Bone marrow (tissue), 2 donors: ENCODE measurements at places on chromosomes 4 and X.

DNA sequence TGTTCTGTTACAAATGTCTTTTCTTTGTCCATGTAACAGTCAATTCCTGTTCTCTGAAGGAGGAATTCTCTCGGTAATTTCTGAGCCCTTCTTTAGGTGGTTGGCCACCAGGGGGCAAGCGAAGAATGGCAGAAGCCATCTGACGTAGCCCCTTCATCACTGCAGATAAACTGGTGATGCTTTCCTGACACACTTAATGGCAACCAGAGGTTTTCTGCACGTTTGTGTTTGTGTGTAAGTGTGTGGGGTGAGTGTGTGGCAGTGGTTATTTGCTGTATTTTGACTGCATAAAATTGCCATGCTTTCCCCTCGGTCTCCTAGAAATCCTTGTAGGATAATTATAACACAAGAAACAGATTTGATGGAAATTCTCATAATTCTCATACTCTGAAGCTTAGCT lies 64.8 kb upstream of the STOX2 start:
- peak; percentile 6 for DNase-seq

- no peak for DNase-seq
These were observed 178.0 kb upstream of the ANKRD50 start for GRCh38 chr4:124890522-124890921.

DNA sequence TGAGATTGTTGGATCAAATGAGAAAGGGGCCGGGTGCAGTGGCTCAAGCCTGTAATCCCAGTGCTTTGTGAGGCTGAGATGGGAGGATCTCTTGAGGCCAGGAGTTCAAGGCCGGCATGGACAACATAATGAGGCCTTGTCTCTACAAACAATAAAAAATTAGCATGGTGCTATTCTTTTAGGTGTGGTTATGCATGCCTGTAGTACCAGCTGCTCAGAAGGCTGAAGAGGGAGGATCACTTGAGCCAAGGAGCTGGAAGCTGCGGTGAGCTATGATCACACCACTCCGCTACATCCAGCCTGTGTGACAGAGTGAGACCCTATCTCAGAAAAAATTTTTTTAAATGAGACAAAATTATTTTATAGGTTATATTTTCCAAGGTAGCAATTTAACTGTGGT lies 49.7 kb upstream of the TMEM150C start:
- no peak for DNase-seq

DNA sequence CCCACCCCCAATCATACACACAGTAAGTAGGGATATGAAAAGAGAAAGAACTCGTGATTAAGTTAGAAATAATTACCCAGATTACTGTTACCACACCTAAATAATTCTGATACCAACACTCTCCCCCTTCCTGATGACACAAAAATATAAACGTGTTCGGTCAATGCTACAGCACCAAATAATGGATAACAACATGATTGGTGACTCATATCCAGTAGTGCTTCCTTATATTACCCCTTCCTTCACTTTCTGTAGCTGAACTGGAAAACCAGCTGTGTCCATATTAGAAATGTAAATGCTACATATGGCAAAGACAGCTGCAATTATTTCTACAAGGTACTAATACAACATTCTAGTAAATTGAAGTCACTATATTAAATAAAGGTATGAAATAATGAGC lies 20.8 kb downstream of the EIF4E start:
- no peak for DNase-seq

DNA sequence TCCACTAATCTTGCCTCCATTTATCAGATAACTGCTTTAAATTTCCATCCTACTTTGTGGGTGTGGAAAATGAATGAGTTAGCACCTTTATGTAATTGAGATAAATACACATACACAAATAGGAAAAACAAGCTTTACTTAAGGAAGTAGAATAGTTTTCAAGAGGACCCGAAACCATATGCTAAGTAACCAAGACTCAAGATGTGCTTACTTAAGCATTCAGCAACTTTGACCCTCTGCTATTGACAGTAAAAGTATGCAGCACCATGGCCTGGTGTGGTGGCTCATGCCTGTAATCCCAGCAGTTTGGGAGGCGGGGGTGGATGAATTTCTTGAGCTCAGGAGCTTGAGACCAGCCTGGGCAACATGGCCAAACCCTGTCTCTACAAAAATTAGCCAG lies 29.9 kb downstream of the RNF175 start:
- DNase-seq = no peak

DNA sequence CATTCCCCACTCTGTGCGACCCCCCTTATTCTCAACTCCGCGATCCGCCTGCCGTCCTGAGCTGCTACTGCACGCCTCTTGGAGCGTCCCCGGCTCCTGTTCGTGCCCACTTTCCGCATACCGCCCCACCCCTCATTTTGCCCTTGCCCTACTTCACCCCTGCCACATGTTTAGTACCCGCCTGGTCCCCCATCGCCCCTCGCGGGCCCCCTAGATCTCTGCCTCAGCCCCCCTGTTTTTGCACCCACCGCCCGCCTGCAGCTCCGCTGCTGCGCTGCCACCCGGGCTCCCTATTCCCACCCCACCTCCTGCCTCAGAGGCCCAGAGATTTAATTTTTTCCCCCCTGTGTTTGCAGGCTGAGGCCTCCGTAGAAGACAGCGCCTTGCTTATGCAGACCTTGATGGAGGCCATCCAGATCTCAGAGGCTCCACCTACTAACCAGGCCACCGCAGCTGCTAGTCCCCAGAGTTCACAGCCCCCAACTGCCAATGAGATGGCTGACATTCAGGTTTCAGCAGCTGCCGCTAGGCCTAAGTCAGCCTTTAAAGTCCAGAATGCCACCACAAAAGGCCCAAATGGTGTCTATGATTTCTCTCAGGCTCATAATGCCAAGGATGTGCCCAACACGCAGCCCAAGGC lies 1.4 kb downstream of the MAGED1 start:
- no peak for DNase-seq

GRCh38 chr4:164304861-164305260 lies 449.1 kb upstream of the SMIM31 start:
- DNase-seq = no peak

DNA sequence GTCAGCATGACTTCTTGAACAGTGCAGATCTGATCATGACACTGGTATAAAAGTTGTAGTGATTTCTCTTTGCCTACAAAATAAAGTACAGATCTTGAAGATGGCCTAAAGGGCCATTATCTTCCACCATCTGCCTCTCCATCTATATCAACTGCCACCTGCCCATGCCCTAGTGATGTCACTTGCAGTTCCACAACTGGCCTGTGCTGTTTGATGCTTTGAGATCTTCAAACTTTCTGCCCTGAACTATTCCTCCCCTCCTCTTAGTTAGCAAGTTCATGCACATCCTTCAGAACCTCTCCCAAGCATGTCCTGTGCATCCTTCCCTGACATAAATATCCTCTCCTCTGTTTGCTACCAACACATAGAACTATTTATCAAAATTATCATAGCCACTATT lies 217.0 kb downstream of the SOWAHB start:
- no peak for DNase-seq

GRCh38 chr4:16195209-16195608 lies 31.1 kb downstream of the TAPT1 start:
- DNase-seq = no peak

DNA sequence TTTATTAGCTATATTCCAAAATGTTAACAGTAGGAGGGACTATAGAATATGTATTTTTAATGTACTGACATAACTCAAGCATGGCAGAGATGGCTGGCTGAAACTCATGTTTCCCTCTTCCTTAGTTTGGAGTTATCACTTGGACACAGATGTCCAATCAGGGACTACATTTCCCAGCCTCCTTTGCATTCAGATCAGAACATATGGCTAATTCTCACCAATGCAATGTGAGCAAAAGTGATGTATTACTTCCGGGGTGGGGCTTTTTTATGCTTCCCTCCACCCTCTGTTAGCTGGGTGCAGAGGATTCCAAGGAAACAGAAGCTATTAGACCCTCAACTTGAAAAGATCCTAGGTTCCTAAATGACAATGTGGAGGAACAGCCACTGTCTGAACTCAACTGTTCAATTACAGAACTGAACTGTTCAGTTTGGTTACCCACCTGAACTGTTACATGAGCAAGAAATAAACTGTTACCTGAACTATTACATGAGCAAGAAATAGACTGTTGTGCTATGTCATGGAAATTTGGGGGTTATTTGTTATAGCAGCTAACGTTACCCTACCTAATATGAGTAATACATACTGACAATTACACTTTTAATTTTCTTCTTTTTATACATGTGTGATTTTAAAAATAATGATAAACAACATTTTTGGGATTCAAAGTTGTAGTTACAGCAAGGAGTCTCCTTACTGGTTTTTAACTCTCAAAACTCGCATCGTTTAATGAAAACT lies 29.6 kb upstream of the ERVMER34-1 start:
- DNase-seq = no peak

DNA sequence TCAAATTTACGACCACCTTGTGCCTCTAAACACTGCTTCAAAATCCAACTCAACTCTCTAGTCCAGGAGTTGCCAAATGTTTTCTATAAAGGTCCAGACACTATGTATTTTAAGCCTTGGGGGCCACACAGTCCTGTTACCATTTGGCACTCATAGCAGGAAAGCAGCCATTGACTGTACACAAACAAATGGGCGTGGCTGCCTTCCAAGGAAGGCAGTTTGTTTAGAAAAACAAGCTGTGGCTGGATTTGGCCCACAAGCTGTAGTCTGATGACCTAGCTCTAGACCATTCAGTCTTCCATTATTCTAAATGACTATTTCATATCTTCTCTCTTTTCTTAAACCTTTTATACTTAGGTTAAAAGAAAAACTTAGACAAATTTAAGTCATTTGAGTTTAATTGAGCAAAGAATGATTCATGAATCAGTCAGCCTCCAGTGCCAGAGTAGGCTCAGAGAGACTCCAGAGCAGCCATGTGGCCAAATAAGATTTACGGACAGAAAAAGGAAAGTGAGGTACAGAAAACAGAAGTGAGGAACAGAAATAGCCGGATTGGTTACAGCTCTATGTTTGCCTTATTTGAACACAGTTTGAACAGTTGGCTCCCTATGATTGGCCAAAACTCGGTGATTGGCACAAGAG lies 825.8 kb upstream of the LCORL start:
- DNase-seq = no peak

GRCh38 chrX:133796282-133796681 lies 189.1 kb downstream of the GPC3 start:
- DNase-seq = no peak

DNA sequence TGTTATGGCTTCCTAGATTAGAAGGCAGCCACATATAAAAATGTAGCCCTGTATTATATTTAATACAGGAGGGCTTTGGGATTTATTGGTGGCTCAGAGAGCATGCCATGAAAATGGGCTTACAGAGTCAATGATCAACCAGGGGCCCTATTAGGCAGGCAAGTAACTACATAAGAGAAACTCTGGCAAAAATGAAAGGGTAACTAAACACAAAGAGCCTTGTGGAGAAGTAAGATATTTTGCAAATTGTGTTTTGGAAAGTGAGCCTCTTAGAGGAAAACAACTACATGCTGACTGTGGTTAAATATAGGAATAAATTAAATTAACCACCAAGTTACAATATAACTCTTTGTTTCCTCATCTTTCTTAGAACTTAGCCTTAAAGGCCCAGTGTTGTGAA lies 5.5 kb downstream of the SAT1 start:
- no peak for DNase-seq

DNA sequence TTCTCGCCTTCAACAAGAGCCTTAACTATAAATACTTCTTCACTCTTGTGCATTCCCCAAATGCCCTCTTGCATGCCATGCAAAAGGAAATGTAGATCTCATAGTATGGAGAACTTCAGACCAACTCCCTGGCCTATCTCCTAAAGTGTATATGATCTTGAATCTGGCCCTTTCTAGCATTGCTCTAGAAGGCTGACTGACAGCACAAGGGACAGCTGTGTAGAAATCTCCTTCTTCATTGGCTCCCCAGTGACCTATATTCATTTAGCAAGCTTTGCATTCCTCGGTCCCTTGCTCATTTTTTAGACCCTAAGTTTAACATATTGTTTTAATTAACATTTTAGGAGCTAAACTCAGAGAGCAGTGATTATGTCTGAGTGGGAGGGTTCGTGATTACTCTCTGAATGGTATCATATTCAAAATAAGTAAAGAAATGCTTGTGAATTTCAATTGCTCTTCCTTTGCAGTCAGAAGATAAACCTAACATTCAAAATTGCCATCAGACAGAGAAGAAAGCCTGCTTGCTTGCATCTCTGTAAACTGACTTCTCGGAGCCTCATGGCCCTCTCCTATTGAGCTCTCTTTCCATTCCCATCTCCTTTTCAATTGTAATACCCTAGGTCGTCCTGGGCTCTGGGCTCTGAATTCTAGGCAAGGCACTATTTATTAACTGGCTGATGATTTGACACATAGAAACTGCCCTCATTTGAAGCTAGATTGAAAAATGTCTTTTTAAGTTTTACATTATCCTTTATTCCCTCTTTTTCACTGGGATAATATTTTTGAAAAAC lies 120.3 kb upstream of the PRKG2 start:
- DNase-seq = no peak

DNA sequence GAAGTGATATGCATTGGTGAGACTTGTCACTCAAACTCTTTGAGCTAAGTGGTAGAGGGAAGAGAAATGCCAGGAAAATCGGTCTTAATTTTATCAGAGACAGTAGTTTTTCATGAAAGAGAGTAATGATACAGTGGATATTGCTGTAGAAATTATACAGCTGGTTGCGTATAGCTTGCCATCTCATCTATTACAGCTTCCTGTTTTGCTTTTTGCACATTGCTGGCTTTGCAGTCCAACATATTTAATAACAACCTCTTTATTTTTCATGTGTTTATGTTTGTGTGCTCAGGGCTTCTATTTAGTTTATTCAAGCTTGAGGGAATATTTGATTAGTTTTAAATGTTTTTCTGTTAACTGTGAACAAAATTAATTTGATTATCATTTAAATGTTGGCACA lies 11.5 kb downstream of the SMAD1 start:
- DNase-seq = peak; percentile 14

DNA sequence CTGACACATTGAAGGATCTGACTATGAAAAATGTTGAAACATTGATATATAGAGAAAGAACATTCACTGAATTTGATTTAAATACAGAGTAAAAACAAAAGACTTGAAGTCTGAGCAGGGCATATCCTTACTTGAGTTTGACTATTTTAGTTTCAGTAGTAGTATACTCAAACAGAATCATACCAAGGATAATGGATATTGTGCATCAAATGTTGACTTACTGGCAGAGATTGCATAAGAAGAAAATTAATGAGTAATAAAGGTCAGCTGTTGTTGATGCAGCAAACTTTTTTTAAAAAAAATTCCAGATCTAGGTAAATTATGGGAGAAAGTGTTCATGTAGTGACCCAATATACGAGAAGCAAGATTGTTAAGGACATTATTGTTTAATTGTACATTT lies 94.5 kb upstream of the APOOL start:
- no peak for DNase-seq

- no peak for DNase-seq
These were observed 236.7 kb downstream of the SLITRK2 start for GRCh38 chrX:146054311-146054710.

- DNase-seq = no peak
These were observed 262.2 kb upstream of the PABPC4L start for GRCh38 chr4:134463771-134464170.

- DNase-seq = no peak
These were observed 89.3 kb downstream of the SH2D1A start for GRCh38 chrX:124435616-124436015.

DNA sequence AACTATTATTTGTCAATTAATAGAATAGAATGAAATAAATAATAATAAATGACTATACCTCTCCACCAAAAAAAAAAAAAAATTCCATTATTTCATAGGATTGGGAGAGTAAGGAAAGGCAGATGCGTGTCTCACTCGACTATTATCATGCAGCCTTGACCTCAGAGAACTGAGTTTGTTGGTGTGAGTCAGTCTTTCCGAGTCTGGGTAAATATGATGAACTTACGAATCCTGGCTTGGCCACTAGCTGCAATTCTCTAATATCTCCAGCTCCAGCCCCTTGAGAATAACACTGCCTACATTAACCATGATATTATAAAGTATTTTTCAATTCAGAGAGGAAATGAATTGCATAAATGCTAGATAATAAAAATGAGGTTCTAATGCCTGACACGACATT lies 46.6 kb upstream of the DHX15 start:
- no peak for DNase-seq
